ENCODE measurements at places on chromosomes 7 and 10.

DNA sequence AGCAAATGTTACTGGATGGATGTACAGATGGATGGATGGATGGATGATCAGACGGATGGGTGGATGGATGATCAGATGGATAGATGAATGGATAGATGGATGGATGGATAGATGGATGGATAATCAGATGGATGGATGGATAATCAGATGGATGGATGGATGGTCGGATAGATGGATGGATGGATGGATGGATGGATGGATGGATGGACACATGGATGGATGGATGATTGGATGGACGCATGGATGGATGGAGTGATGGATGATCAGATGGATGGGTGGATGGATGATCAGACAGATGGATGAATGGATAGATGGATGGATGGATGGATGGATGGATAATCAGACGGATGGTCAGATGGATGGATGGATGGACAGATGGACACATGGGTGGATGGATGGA, 90.3 kb upstream of the TCF7L2 start:
- no peak for DNase-seq

DNA sequence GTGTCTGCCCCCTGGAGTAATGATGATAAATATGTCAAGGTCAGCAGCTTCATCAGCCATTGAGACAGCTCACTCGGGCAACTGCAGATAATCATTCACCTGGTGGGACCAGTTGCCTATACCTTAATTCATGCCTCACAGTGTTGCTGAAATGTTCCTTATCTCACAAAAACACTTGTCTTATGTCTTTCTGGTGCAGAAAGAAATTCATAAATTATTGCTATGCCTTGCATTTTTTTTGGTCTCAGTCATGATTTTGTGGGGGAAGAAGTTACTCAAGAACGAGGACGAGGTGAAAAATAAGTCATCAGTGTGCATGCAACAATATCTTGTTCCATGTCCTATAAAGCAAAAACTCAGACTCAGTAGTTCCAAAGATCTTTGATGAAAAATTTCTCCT, 16.0 kb downstream of the TRIL start:
- no peak for DNase-seq

DNA sequence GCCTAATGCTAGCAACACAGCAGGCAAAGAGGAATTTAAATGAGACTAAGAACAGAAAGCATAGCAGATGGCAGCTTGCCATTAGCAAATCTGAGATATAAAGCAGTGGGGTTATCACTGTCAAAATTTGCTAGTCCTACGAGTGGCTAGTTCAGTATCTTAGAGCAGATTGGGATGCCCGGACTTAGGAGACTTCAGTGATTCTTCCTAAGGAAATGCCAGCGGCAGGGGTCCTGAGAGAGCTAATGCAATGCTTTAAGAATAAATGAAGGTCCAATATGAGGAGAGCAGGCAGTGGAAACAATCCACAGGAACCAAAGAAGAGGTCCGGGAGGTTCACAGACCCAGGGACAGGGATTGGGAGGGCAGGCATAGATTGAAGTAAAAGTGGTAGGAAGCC, 169.3 kb upstream of the NPSR1 start:
- DNase-seq, result no peak

DNA sequence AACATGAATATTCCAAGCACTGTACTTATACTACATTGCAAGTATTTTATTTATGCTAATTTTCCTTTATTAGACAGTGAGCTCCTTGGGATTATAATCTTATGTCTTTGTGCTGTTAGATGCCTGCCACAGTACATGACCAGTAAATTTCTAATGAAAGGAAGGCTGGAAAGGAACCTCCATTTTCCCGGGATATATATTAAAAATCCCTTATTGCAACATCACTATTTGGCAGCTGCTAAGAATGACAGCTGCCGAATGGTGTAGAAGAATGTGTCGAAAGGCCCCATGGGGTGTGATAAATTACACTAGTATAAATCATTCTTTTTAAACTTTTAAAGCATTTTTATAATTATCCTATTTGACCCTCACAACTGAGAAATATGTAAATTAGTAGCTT, 59.1 kb downstream of the TFAM start:
- DNase-seq, result no peak

- DNase-seq, result no peak
Measured at GRCh38 chr10:21753497-21754270, 219.7 kb downstream of the MLLT10 start.

- DNase-seq, result no peak
Measured at GRCh38 chr10:48945441-48946130, 5.9 kb upstream of the LRRC18 start.

- no peak for DNase-seq
Measured at GRCh38 chr7:112263519-112263918, 57.0 kb downstream of the ZNF277 start.

DNA sequence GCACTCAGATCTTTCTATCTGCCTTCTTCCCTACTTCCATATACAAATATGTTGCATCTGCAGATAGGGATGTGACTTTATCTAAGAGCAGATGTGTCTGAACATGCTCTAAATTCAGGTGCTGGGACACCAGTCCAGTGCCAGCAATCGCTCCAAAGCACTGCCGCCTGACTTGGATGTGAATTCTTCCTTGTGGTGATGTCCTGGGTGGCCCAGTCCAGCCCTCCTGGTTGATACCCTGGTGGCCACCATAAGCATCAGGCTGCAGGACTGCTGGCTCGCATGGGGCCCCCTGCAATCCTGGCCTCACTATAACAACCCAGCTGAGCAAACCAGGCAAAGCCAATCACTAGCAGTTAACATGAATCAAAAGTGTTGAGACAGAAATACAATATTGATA, 149.2 kb upstream of the PDE1C start:
- no peak for DNase-seq

- peak; percentile 86 for DNase-seq
Measured at GRCh38 chr10:52215745-52216361, 98.2 kb upstream of the DKK1 start.

DNA sequence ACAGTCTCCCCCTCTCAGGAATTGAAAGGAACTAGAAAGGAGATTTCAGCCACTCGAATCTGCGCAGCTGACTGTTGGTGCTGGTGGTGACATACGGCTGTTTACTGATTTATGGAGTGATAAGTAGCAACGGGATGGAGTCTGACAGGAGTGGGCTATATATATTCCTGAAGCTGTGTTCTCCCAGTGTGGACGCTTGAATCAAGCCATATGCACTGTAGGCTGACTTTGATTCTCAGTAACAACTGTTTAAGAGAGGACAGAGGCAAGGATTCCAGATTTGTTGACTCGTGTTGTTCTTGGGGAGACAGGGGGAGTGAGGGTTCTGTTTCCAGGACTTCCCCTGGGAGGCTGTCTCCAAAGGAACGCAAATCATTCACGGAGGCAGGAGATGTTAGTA, 260.1 kb upstream of the AUTS2 start:
- DNase-seq, result no peak

GRCh38 chr10:29783201-29783947, 148.6 kb upstream of the SVIL start:
- DNase-seq, result peak; percentile 63

- peak; percentile 22 for DNase-seq
Measured at GRCh38 chr10:78552261-78552811, 516.4 kb upstream of the ZMIZ1 start.

DNA sequence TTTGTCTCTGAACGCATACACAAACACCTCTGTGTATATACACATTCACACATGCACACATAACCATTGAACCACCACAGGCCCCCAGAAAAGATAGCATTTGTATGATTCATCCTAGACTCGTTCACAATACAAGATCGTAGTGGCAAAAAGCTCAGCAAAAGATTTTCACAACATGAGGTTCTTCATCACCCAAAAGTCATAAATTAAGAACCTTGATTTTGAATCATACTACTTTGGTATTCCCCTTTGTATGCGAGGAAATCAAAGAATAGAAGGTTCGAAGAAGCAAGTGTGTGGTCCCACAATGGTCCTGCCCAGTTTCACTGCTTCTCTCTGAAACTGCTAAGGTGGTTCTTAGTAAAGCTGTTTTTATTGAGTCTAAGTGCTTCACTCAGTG, 200.7 kb downstream of the CELF2 start:
- DNase-seq, result no peak

DNA sequence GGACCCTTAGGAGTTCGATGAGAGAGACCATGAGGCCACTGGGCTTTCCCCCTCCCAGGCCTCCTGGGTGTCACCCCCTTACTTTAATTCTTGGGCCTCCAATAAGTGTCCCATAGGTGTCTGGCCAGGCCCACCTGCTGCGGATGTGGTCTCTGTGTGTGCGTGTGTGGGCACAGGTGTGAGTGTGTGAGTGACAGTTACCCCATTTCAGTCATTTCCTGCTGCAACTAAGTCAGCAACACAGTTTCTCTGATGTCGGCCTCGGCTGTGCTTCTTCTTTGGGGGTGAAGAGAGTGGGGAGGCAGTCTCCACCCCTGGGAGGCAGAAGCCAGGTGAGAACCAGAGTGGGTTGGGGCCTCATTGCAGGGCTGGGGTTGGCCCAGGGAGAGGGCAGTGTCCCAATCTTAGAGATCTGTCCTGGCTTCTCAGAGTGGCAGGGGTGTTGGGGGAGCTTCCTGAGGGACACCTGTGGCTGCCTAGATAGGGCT, 1.5 kb downstream of the PVRIG start:
- no peak for DNase-seq

- no peak for DNase-seq
Measured at GRCh38 chr7:1752771-1753563, 82.9 kb downstream of the ELFN1 start.

DNA sequence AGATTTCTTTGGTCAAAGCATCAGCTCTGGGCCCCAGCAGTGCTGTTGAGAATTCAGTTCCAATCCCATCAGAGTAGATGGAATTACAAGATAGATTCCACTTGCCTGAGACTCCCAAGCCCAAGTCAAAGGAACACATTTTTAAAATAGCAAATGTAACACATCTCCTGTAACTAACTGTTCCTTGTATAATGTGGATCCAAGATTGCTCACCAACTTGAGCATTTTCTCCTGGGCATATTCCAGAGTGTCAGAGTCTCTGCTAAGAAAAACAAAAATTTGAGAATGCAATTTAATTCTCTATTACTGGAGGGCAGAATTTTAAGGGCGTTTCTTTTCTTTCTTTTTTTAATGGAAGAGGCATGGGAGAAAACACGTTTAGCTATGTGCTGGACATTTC, 136.7 kb downstream of the NEBL start:
- no peak for DNase-seq

DNA sequence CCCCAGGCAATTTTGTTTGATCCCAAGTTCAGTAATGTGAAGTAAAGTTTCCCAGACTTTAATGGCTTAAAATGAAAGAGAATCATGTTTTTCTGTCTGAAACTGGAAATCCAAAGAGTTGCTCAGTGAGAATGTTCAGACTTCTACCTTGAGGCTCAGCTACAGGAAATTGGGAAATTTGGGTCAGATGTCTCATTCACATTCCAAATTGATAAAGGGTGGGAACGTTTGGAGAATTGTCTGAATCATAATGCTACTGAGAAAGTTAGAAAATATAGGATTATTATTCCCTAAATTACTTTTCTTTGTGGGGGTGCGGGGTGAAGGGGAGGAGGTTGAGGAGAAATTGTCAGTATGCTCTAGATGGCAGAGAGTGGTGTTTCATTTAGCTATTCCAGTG, 773.9 kb downstream of the LRMDA start:
- DNase-seq, result no peak

DNA sequence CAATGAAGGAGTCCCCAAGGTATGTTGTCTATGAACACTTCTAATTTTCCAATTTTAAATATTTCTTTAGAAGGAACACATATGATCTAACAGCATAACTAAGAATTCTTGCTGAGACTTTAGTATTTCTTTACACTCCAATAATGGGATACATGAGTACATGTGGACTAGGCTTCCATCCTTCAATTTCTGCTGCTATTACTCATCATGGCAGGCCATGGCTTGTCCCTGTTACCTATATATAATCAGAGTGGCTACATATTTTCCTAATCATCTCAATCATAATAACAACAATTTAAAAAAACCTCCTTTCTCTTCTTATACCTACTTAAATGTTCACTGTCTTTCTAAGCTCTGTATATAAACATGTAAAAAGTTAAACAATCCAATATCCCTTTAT, 60.3 kb upstream of the TAC1 start:
- no peak for DNase-seq

GRCh38 chr7:26212921-26213718, 11.6 kb downstream of the CBX3 start:
- no peak for DNase-seq

GRCh38 chr7:123714296-123715080, 34.3 kb downstream of the WASL start:
- DNase-seq, result no peak

GRCh38 chr7:108109221-108109908, 20.8 kb downstream of the LAMB4 start:
- no peak for DNase-seq

GRCh38 chr7:5345671-5346070, 62.9 kb downstream of the SLC29A4 start:
- no peak for DNase-seq

DNA sequence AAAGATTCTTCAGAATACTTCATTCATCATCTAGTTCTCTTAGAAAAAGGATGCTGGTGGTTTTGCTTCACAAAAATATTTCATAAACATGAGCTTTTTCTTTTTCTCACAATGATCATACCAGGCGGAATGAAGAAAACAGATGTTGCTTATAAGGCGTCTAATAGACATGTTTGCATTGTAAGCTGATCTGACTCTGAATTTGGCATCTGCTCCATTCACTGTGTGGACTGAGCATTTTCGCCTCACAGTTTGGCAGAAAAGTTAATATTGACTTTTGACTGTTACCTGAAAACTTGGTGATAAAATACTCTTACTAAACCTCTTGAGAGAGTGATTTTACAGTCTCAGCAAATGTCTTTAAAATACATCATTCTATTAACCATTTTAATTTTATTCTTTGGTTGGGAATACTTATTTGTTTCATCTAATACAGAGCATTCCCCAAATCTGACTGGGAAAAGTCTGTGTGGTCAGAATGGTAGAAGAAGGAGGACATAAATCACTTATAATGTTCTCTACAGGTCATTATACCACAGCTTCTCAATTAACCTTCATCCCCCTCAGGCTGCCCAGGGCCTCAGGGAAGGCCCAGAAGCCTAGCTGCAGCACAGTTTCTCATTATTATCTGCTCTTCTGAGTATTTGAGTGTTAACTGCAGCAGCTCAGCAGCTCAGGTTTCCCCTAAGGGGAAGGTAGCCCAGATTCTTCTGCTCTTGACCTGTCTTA, 121.6 kb upstream of the KAT6B start:
- no peak for DNase-seq

- peak; percentile 18 for DNase-seq
Measured at GRCh38 chr7:114539575-114539974, 125.0 kb downstream of the FOXP2 start.

- no peak for DNase-seq
Measured at GRCh38 chr7:45196374-45196773, 38.8 kb downstream of the RAMP3 start.

GRCh38 chr10:130745821-130746220, 565.7 kb downstream of the TCERG1L start:
- DNase-seq, result no peak
